ENCODE measurements at places on chromosomes 16 and 17.
A peak's percentile ranks its signal among the peaks of the same experiment; 100 is the strongest.

DNA sequence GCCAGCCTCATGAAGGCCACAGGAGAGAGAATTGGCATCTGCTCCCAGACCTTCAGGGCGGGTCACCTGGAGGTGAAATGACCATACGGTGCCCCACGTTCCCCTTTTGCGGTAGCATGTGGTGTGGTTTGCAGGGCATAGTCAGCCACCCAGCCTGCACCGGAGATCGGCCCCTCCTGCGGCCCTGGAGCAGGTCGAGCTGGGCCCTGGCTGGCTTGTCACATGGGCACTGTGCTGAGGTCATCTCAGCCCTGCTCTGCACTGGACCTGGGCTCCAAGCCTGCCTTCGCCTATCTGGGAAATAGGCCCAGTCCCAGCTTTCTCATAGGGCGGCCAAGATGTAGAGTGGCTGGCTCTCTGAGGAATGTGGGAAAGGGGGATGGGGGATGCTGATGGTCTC lies 16.2 kb downstream of the GSE1 start:
- DNase-seq: no peak

- DNase-seq: no peak
Observed at GRCh38 chr16:29699324-29700219, 20.6 kb downstream of the QPRT start.

DNA sequence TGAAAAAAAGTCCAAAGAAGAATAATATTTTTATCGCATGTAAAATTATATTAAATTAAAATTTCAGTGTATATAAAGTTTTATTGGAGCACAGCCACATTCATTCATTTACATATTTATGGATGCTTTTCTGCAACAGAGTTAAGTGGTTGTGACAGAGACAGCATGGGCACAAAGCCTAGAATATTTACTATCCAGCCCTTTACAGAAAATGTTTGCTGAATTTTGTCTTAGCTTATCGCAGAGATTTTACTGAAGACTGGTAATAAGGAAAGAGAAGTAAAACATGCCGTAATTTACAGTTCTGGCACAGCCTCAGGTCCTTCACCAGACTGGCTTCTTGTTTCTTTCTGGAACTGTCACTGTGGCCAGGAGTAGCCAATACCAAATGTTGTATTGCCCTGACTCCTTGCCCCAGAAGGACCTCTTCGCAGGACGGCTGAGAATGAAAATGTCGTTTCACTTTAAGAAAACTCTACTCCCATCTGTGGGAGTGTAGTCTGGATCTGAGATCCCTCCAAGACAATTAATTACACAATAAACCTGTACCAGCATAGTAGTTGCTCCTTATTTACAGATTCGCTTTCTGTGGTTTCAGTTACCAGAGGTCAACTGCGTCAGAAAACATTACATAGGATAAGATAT lies 94.9 kb upstream of the GOT2 start:
- DNase-seq: no peak

DNA sequence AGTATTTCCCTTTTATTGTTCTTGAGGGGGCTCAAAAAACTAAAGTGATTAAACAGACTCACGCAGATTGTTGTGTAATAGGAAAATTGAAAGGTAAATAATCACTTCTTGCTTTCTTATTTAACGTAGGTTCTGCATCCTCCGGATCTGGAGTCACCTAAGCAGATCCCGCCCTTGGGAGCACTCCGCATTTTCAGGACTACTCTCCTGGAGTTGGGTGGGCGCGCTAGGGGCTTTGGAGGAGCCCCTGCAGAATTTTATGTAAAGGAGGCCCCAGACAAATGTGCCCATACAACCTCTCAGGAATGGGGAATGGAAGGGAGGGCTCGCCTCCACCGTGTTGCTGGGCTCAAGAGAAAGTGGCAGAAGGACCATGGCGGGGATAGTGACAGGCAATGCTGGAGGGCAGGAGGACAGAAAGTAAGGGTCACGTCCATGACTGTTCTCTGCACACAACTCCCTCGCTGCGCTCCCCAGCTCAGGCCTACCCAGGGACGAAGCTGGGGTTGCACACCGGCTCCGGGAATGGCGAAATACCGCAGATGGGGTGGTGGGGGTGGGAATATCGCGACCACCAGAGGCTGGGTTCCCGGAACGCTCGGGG lies 8.3 kb downstream of the MT2A start:
- DNase-seq: no peak

- DNase-seq: no peak
Observed at GRCh38 chr16:67389911-67390815, 3.1 kb downstream of the TPPP3 start.

GRCh38 chr16:53159781-53160436 lies 105.1 kb downstream of the CHD9 start:
- DNase-seq: peak; percentile 69

GRCh38 chr17:44924107-44924544 lies 8.8 kb upstream of the GFAP start:
- no peak for DNase-seq

GRCh38 chr17:62093188-62094155 lies 28.4 kb upstream of the MED13 start:
- DNase-seq: peak; percentile 97

DNA sequence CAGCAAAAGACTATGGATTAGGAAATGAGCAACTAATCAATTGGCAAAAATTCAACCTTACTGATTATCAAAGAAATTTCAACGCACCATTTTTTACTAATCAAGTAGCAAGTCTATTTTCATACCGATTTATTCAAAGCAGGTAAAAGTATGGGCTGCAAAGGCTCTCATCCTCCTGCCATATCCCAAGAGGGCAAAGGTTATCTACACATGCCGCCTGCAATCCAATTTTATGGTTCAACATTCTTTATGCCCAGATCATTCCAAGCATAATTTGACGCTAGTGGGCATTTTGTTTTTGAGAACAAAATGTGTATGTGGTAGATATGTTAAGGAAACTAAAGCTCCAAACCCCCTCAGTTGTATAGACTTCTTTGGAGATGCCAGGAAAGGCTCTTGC lies 270.6 kb downstream of the MAF start:
- no peak for DNase-seq

Data from ELR (cell line).